ENCODE measurements at places on chromosomes 3 and 15.

DNA sequence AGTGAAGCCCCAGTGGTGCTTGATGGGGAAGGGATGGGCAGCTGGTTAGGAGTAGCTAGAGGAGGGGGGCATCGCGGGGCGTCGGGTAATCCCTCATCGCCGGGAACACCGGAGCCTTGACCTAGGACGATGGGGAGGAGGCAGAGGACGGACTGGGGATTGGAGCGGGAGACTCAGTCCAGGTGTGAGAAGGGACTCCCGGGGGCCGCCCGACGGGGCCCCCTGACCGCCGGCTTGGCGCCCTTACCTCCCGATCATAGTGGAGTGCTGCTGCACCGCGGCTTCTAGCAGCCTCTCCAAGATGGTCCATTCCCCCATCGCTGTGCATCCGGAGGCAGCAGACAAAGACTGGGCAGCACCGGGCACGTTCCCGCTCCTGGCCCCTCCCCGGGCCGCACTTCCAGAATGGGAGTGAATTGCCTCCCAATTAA lies 612 bp downstream of the GJD2 start:
- DNase-seq: no peak

DNA sequence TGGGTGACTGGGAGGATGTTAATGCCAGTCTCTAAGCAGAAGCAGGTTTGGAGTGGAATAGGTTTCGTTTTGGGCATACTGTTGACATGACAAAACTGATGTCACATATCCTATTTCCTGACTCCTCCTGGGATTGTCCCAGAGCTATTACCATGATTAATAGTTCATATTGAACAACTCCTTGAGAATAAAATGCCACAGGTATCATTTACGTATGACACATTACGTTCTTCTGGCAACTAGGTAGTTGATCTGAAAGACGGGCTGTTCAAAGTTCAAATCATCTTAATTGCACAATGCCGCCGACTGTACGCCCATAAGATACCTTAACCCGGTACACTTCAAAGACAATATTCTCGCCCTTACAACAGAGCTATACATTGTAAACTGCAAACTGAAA lies 1.4 kb upstream of the RAB5A start:
- no peak for DNase-seq

DNA sequence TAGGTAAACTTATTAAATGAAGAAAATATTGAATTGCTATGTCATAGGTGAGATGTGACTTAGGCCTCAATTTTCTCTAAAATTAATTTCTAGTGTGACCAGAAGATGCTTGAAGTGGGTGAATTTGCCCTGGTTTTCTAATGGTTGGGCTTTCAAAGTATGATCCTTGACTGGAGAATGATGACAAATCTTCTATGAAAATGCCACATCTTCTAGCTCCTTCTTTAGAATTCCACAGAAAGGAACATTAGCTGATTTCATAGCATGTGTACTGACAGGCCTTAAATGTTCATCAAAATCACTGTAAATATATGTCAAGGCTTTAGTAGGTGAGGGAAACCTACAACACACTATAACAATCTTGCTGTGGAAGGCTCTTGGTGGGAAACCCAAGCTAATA lies 8.9 kb downstream of the ABI3BP start:
- DNase-seq: no peak

DNA sequence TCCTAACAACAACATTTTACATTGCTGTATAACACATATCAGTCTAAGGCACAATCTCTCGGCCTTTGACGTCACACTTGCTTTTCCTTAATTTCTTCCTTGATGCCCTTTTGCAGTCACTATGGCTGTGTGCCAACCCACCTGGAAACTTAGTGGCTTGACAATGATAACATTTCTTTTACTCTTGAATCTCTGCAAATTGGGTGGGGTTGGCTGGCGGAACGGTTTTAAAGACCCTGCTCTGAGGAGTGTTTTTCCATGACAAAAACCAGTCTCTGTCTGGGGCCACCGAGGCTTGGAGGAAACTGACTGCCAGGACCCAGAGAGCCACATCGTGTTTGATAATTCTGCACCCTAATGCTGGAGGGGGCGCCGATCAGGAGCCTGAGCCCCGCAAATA lies 115.6 kb downstream of the KLF13 start:
- no peak for DNase-seq

GRCh38 chr3:17432236-17432635 lies 310.2 kb downstream of the TBC1D5 start:
- no peak for DNase-seq

- DNase-seq: no peak
These were observed 70.1 kb downstream of the CGNL1 start for GRCh38 chr15:57446393-57446792.

DNA sequence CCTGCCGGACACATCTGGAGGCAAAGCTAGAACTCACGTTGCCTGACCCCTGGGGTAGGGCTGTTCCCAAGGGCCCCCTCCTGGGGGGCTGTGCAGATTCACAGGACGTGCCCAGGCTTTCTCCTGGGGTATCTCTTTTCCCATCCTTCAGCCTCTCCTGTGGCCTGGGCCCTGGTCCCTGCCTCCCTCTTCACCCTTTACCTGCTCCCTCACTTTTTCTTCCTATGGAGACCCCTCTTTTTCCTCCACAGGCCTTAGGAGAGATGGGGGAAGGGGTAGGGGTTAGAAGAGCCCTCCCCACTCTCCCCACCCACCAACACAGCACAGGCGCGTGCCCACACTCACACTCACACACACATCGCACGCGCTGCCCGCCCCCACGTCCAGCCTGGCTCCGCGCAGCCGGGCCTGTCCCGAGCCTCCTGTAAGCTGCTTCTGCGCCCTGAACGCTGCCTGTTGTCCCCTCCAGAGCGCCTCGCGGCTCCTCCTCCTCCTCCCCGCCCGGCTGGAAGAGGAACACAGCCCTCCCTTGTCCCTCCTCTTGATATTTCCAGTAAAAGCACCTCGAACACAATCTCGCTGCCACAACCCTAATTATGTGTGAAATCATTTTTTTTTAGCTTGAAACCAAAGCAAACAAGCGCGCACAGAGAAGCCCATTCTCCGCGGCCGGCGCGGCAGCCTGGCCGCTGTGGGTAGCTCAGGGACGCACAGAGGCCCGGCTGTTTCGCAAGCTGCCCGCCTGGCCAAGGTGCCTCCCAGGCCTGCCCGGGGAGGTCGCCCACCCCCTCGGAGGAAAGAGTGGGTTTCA lies 33.9 kb upstream of the ACAN start:
- DNase-seq: no peak

GRCh38 chr15:88071141-88071540 lies 185.4 kb downstream of the NTRK3 start:
- DNase-seq: no peak

GRCh38 chr3:104768886-104769285 lies 597.8 kb upstream of the ALCAM start:
- no peak for DNase-seq

- DNase-seq: no peak
These were observed 42.6 kb upstream of the DUSP7 start for GRCh38 chr3:52099001-52099401.

DNA sequence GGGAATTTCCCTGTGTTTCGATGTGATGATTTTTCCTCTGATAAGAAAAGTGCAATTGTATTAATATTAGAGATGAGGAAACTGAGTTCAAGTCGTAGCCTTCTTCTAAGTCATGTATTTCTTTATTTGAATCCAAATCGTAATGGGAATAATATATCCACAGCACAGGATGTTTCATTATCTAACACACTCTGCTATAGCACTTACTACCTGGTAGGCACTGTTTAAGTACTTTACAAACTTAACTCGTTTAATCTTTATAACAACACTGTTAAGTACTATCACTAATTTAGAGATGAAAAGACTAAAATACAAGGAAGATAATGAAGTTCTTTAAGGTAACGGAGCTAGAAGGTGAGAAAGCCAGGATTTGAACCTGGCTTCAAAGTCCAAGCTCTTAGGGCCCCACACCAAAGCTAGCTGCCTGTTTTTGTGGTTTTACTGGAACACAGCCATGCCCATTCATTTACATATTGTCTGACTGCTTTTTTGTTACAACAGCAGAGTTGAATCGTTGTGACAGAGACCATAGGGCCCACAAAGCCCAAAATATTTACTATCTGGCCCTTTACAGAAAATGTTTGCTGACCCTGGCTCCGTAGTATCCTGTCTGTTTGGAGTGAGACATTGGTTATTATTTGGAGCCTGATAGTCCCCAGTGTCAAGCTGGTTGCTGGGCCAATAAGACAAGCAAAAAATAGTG lies 9.6 kb upstream of the ATP13A3 start:
- no peak for DNase-seq

DNA sequence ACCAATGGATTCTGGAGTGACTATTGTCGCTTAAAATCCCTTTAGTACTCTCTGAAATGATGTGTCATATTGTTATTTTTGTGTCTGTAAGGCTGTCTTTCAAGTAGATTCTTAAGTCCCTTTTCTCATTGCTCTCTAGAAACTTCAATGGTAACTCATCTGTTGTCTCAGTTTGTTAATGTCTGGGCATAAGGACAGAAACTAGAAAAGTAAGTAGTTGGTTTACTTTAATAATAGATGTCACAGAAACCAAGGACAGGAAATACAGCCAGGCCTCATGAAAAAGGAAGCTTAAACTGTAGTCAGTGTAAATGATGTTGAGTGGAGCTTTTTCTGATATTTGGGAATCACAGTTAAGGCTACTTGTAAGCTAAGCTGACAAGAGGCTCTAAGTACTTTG lies 730.2 kb upstream of the DPPA4 start:
- DNase-seq: no peak

DNA sequence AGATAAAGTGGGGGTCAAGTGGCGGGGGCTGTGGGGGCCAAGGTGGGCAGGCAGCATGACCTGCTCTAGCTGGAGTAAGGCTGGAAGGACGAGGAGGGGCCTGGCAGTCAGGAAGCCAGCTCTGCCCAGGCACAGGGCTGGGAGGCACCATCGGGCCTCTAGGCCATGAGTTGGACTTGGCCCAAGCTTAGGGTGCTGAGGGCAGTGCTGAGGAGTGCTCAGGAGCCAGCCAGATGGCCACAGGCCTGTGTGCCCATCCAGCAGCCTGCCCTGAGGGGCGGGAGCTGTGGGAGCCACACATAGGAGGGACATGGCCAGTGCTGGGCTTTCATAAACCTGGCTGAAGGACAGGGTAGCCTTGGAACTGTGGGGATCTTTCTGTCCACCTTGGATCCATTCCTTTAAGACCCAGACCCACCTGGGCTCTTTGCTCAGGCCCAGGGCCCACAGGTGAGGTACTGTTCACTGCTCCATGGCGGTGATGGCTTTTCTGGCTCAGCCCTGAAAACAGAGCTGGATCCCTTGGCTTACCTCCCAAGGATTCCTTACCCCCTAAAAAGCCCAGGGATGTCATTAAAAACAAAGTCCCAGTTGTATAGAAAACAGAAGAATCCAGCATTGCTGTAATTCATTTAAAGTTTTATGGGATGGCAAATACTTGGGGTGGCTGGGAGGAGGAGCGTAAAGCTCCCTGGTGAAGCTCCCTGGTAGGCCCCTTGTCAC lies 137.0 kb downstream of the DNAJB8 start:
- no peak for DNase-seq

DNA sequence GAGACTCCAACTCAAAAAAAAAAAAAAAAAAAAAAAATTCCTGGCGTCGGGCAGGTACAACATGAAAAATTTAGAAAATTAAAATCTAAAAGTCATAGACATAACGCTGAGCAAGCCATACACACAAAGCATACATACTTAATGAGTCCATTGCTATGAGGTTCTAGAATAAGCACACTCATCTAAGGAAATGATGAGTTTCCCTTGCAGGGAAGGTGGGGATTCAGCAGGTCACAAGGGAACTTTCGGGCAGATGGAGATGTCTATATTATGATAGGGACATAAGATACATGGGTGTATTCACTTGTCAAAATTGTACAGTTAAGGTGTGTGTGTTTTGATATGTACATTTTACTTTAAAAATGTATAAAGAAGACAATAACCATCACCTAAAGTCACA lies 120.2 kb upstream of the LIPC start:
- DNase-seq: no peak

- DNase-seq: no peak
These were observed 665 bp downstream of the PIGB start for GRCh38 chr15:55319537-55320237.

GRCh38 chr3:30693470-30694120 lies 87.2 kb downstream of the TGFBR2 start:
- peak; percentile 81 for DNase-seq

GRCh38 chr3:133475245-133476010 lies 75.6 kb downstream of the BFSP2 start:
- no peak for DNase-seq

DNA sequence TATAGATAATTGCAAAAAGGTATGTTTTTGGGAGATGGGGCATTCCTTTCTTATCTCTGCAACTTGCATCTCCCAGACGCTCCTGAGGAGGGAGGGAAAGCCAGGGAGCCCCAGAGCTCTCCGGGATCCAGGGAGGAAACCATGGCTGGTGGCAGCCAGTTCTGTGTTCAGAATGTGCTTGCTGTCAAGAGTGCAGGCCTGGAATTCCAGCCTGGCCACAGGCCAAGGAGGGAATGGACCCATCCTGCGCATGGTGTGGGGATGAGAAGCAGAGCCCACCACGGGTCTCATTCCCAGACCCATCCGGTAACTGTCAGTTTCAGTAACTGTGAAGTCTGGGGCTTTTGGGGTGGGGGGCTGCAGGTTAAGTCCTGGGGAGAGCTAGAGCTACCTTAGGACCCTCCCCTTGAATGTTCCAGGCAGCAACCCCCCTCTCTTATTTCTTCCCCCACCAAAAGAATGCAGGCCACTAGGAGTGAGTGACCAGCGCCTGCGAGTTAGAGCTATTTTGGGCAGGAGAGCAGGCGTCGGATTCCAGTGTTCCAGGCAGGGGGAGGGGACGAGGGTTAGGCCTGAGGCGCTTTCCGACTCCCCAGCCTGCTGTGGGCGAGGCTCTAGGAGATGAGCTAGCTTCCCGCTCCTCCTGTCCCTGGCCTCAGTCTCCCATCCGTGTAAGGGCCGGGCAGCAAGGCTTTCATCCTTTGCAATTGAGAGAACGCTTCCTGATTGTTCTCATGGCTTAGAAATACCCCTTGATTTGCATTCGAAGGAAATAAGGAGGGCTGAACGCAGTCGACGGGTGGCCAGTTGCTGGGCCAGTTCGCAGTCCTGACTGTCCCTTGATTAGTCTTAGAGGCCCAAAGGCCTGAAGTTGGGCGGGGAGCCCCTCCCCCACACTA lies 781 bp upstream of the DAG1 start:
- peak; percentile 46 for DNase-seq

DNA sequence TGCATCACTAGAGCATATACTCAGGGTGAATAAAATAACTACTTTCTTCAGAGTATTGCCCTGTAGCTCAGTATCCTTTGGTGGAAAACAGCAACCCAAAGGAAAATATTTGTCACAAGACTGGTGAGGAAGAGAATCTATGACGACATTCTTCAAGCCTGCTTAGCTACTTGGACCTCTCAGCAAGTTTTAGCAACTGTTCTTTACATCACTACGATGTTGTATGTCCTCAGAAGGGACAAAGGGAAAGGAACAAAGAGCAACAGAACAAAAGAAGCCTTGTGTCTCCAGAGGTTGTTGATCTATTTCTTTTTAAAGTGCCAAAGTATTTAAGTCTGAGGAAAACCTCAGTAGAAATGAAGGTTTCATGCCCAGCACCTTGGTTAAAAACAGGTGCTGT lies 746.7 kb downstream of the NAALADL2 start:
- DNase-seq: no peak

GRCh38 chr3:105429034-105429762 lies 62.5 kb downstream of the ALCAM start:
- DNase-seq: no peak

Data from dermis microvascular lymphatic vessel endothelial cell (primary cell).